Urothelium cell line (cell line): ENCODE measurements at places on chromosomes 16 and 17.

- DNase-seq = no peak
These were observed 282.9 kb downstream of the BCAS3 start for GRCh38 chr17:60960398-60961065.

- no peak for DNase-seq
These were observed 89.2 kb downstream of the ABR start for GRCh38 chr17:1090465-1091189.

DNA sequence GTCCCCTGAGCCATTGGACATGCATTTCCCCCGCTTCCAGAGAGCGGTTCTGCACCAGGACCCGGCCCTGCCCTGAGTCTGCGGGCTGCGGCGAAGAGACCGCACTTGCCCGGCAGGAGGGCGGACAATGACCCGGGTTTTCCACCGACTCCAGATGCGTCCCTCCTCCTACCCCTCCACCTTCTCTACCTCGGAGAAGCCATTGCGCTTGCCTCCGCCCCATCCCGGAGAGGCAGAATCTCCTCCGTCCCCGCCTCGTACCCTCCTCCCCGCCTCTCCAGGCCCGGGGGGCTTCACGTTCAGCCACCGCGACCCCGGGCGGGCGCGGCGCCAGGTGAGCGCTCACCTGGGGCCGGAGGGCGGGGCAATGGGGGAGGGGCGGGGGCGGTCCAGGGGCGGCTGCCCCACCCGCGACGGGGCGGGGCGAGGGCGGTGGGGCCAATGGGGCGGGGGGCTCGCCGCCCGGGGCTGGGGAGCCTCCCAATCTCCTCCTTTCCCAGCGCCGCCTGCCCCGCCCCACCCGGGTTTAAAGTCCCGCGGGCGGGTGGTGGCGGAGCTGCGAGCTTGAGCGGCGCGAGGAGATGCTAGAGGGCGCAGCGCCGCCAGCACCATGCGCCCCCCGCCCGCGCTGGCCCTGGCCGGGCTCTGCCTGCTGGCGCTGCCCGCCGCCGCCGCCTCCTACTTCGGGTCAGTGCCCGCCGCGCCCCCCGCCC is at the start of gene WNT9B:
WNT9B (plus strand) TSS at position 555 of the 713 bp plus-strand sequence; CDS start at position 611, 56 bp downstream.
- peak; percentile 82 for DNase-seq

DNA sequence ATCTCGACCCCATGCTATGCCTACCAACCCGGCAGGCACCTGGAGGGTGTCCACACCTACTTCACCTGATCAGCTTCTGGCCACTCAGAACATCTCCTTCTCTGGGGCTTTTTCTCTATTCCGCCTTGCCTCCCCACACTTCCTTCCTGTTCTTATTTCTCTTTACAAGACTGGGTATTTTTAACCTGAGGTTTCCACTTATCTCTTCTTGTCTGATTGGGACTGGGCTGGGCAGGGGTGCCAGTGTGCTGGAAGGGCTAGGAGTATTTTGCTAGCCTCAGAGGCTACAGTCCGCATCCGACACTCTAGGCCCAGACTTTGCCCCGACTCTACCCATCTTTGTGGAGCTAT is 26.2 kb upstream of the ZNF652 start:
- no peak for DNase-seq

GRCh38 chr17:39738568-39738901 is 797 bp downstream of the GRB7 start:
- DNase-seq = no peak

DNA sequence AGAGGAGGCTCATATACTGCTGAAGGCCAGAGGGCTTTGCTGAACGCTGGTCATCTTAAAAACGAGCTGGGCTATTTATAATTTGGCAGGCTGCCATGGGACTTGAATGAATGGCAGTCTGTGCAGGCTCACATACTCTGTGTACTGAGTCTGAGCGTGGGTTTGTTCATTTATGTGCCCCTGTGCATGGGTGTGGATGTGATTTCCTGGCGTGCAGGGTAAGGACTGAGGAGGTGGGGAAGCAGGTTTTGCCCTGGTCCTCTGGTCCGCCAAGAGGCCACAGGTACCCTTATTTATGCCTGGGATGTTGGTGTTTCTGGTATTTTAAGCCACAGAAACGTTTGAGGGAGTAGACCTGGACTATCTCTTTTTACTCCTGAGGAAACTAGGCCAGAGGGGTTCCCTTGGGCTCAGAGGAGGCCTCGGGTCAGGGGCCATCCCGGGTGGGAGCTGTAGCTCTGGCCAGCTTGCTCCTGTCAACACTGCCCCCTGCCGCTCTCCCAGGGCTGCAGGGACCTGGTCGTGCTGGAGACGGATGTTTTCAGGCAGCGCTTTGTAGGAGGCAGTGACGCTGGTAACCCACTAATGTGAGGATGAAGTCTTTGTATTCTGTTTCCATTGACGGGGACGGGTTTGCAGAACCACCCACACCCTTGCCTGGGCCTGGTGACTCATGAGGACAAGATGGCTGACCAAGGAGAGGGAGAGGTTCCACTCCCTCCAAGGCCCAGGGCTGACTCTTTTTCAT is 184.4 kb downstream of the MSI2 start:
- peak; percentile 83 for DNase-seq

DNA sequence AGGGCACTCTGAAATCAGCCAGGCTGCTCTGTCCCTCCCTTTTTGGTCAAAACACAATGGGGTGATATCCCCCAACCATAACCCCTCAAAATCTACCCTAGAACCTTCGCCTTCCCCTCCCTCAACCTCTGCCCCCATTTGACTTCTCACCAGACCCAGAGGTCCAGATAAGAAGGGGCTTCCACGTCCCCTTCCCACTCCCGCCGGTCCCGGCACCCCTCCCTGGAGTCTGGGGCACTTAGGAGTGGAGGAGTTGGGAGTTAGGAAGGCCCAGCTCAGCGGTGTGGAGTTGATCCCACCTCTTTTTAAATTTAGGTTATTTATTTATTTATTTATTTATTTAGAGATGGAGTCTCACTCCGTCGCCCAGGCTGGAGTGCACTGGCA is 619 bp upstream of the TMEM92 start:
- no peak for DNase-seq

GRCh38 chr17:29114141-29114540 is 66.1 kb downstream of the MYO18A start:
- no peak for DNase-seq

DNA sequence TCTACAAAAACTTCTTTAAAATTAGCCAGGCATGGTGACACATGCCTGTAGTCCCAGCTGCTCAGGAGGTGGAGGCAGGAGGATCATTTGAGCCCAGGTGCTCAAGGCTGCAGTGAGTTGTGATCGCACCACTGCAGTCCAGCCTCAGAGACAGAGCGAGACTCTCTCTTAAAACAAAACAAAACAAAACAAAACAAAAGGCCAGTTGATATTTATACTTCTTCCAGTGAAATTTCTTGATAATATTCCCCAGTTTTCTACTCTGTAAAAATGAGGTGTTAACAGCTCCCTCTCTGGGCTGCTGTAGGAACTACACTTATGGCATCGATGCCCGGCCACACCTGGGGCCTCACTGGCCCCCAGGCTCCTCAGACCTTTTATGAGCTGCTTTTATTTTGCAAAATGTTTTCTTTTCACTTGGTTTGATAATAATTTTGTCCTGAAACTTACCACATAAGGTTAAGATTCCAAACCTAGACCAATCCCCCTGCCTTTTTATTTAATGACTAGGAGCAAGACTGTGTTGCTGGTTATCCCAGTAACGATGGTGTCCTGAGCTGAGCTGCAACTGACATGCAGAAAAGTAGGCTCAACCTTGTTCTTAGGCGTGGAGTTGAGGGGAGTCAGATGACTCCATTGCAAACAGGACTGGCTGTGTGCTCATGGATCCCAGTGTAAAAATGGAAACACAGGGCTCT is 17.6 kb downstream of the MAPK8IP3 start:
- DNase-seq = peak; percentile 54

- no peak for DNase-seq
These were observed 4.4 kb upstream of the OR1F1 start for GRCh38 chr16:3183445-3184139.

- DNase-seq = no peak
These were observed 2.4 kb upstream of the ITGAX start for GRCh38 chr16:31352376-31353115.

DNA sequence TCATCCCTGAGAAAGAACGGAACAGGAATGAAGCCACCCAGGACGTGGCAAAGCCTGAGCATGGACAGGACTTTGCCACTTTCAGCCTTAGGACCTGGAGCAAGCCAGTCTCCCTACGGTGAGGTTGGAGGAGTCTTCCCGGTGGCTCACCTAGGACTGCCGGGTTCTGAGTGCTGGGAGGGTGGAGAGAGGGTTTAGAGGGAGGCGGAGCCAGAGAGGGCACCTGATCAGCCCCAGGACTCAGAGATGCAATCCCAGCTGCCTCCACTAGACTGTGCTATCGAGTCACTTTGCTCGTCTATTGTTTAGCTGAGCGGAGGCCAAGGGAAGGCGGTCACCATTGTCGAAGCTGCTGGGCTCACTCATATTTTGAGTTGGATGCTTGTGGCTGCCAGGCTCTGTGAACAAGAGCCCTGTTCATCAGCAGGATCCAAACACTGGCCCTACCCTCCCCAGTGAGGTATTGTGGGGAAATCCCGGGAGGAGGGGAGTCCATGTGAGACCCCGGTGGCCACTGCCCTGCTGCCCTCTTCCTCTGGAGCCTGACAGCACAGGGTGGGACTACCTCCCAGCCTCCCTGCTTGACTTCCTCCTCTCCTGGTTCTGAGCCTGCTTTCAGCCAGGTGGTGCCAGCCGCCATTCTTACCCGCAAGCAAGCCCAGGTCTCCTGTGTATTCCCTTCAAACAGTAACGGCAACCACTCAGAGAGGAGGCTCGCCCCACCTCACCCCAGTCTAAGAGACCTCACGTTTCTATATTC is 7.0 kb downstream of the KRT14 start:
- peak; percentile 87 for DNase-seq

DNA sequence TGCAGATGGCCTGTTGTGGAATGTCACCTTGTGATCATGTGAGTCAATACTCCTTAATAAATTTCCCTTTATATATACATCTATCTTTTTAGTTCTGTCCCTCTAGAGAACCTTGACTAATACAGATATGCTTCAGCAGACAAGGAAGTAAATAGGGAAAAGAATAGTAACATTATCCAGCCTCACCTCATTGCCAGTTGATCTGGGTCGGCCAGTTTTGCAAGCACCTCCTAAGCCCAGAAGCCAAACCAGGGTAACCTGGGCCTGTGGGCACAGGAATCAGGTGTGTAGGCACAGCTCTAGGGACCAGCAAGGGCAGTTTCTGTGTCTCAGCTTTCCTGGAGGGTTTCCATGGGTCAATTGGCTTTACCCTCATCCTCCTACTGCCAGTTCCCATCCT is 11.9 kb upstream of the CCL17 start:
- DNase-seq = no peak

DNA sequence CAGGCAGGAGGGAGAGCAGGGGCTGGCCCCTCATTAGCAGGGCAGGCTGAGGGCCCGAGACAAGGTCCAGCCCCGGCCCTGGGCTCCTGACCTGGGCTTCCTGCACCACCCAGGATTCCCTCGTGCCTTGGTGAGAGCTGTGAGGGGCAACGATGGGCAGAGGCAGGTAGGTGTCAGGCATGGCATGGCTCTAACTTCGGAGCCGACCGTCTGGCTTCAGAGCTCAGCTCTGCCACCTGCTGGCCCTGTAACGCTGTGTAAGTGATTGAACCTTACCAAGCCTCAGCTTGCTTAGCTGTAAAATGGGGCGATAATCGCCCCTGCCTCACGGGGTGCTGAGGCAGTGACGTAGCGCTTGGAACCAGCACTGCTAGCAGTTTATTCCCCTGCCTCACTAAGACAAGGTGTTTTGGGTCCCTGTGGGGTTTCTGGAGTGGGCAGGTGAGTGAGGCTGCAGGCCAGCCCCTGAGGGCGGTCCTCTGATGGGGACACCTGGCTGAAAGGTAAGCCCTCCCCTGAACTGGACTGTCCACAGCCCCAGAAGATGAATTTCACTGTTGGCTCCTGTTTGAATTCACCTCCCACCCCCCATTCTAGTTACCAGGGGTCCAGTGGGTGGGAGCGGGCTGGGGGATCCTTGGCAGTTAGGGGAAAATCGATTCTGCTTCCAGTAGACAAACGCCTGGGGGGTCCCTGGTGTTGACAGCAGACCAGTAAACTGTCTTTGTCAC is 184.8 kb upstream of the GSE1 start:
- no peak for DNase-seq

DNA sequence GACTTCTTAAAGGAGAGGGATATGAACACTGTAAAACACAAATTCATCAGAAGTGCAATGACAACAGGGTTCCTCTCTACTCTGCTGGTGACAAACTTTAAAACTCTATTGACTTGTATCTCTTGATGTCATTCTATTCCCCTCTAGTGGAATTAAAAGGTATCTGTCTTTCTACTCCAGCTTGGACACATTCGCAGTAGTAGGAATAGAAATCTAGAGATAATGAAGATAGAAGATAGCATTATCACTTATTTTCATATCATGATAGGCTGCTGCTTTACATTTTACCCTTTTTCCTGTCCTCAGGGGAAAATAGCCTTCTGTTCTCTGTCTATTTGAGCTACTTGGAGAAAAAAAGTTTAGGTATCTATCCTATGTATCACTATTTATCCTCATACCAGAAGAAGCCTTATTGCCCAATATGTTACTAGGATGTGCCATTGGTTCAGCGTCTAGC is 209.6 kb upstream of the CACNG5 start:
- peak; percentile 53 for DNase-seq

- DNase-seq = no peak
These were observed 68.9 kb downstream of the NEUROD2 start for GRCh38 chr17:39538866-39539265.

- DNase-seq = no peak
These were observed 4.0 kb upstream of the CLEC10A start for GRCh38 chr17:7084088-7084487.

GRCh38 chr17:65677932-65678331 is 116.5 kb upstream of the AXIN2 start:
- DNase-seq = peak; percentile 32

DNA sequence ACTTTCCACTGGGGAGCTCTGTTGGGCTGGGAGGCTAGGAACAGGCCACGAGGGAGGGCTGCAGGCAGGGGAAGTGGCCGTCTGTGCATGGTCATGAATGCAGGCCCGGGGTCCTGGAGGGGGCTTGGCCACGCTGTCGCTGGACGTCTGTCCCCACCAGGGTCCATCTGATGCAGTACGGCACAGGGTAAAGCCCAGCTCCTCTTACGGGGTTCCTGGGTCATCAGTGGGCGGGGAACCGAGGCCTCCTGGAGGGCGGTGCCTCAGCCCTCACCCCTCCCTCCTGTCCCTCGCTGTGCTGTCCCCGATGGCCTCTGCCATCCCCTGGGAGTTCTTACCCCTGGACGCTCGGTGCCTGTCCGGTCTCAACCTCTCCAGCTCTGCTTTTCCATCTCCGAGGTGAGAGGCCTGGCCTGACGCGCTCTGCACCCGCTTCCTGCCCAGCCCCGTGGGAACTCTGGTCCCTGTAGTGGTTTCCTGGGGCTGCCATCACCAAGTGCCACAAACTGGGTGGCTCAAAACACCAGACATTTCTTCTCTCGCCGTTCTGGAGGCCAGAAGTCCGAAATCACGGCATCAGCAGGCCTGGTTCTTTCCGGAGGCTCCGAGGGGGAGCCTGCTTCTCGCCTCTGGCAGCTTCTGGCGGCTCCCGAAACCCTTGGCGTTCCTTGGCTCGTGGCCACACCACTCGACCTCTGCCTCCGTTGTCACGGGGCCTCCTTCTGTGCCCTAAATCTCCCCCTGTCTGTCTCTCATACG is 182.8 kb downstream of the SEC14L1 start:
- peak; percentile 56 for DNase-seq

- DNase-seq = peak; percentile 64
These were observed 2.2 kb upstream of the MPG start for GRCh38 chr16:75580-76501.

GRCh38 chr17:61160789-61161445 is 238.7 kb upstream of the TBX2 start:
- DNase-seq = no peak

GRCh38 chr17:48457080-48457836 is 27.2 kb upstream of the SKAP1 start:
- DNase-seq = peak; percentile 71

GRCh38 chr17:70961341-70961740 is 792.0 kb downstream of the KCNJ2 start:
- DNase-seq = no peak
